ENCODE measurements at places on chromosomes 13 and 19.

DNA sequence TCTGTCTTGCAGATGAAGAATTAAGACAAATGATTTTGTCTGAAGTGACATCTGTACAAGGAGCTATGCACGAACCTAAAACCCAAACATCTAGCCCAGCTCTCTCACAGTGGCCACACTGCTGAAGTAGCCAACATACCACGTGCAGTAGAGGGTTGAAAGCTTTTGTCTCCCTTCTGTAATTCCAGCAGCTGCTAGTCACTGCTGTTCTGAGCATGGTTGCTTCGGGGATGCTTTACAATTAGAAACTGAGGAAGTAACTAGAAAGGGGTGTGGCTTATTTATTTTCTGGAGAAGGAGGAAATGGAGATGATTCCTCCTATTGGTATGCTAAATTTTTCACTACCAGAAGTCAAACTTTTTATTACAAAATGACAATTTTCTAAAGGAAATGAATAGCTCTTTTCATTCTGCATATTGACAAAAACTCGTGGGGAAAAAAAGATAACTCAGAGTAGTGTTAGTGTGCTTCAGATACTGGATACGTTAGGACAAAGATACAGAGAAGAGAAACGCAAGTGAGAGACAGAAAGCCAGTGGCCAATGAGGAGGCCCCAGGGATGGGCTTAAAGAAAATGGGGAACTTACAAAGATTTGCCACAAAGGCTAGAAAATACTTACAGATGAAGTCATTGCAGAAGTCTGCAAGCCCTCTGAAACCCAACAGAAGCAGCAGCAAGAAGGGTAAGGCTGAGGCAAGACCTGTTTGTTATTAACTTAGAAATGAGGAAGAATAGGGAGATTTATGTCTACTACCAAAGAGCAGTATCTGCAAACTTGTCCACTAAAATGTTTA, 192.7 kb upstream of the MIR17HG start:
- DNase-seq, result no peak

DNA sequence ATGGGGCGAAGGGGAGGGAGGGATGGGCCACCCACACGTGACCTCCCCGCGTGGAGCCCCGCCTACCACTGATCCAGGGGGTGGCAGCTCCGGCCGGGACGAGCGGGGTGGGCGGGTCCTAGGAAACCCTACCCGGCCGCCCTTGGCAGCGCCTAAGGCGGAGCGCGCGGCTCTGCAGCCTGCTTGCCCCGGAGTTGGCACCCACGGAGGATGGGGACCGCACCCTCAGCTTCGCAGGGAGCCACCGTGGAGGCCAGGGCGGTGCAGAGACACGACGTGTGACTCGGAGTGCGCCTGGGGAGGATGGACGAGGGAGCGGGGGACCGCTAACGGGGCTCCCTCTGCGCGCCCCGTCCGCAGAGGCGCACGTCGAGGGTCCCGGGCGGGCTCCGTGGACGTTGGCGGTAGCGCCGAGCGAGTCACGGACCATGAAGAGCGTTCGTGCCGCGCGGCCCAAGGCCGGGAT, at the start of gene RGS9BP:
RGS9BP (plus strand) TSS at position 129 of the 466 bp plus-strand sequence. CDS start 416 bp downstream, outside the sequence.
- peak; percentile 82 for DNase-seq

- DNase-seq, result no peak
These were observed 344.5 kb upstream of the TMTC4 start for GRCh38 chr13:101019126-101019525.

DNA sequence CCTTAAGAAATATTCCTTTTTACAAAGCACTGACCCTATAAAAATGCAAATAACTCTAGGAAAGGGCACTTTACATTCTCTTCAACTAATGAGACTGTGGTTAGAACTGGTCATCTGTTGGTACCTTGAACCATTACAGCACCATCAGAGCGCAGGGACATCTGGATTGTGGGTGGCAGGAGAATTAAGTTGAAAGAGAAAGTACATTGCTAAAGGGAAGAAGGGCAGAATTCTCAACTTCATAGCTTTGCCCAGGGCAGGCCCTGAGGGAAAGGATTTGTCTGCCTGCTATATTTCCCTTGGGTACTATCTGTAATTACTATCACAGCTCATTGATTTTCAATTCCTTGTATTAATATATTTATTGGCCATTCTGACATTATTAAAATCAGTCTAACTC, 196.8 kb downstream of the KLF12 start:
- no peak for DNase-seq

DNA sequence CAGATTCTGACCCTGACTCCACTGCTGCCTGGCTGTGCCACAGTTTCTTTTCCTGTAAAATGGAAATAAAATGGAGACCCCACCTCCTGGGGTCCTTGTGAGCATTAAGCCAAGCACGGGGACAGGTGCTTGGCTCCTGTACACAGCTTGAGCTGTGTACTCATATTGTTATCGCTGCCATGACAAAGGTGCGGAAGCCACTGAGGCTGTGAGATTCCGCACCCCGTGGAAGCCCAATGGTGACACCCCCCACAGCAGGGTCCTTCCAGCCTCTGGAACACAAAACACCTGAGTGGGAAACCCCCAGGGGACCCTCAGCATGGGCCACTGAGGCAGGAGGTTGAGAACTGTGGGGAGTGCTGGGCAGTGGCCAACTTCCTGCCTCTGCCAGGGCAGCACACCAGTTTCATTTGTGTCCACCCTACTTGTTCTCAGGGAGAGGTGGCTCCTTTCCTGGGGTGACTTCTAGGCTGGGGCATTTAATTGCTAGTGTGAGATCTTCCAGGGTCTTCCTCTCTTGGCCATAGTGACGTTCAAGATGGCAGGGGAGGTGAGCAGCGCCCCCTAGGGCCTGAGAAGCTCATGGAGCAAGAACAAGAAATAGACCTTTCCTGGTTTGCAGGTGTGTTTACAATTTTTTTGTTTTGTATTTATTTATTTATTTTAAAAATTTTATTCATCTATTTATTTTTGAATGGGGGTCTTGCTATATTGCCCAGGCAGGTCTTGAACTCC, 5.4 kb upstream of the JSRP1 start:
- peak; percentile 74 for DNase-seq

DNA sequence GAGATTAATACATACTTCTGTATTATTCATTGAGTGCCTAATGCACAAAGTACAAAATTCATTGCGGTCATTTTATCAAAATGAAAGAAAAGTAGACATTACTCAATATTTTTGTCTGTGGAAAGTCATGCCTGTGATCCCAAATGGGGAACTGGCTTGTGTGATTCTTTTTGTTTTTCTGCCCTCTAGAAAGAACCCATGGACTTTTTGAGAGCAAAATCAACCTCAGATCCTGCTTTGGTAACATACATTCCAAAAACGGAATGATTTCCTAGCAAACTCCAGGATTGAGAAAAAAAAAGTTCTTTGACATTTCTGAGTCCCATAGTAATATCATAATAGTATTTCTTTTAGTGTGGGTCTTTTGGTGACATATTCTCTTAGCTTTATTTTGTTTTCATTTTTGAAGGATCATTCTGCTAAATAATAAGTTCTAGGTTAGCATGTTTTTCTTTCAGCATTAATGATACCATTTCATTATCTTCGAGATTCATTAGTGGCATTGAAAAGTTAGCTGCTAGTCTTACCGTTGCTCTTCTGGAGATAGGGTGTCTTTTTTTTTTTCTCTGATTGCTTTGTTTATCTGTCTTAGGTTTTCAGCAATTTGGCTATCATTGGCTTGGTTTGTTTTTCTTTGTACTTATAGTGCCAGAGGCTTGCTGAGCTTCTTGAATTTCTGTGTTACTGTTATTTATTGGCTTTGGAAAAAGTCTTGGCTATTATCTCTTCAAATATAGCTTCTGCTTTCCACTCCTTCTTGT, 102.4 kb upstream of the CSNK1A1L start:
- no peak for DNase-seq

DNA sequence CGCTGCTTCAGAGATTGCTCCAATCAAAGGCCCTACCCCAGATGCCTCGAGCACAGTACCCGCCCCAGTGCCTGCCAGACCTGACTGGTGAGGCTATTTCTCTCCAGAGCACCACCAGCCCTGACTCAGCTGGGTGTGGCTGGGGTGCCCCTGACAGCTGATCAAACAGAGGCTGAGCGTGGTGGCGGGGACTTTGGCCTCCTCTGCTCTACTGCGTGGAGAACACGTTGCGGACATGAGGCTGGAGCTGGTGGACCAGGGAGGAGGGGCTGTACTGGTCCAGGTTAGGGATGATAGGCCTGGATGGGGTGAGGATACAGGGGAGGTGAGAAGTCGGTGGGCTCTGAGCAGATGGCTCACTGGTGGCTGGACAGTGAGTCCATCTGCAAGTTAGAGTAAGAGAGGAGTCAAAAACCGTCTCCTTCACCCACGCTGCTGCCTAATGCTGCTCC, 3.5 kb upstream of the DOCK6 start:
- no peak for DNase-seq

GRCh38 chr13:19681517-19681916, 48.1 kb downstream of the MPHOSPH8 start:
- DNase-seq, result no peak

DNA sequence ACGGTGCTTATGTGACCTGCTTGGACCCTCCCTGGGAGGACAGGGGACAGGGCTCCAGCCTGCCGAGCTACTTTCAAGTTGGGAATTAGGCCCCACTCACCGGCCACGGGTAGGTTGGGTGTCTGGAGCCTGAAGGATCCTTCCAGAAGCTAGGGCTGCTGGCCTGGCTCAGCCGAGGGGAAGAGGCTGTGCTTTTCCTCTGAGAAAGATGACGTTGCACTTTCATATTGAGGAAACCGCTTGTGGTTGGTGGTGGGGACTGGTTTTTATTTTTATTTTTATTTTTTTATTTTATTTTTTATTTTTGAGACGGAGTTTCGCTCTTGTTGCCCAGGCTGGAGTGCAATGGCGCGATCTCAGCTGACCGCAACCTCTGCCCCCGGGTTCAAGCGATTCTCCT, at the start of gene TMEM150B:
TMEM150B (minus strand) TSS at position 170 of the 400 bp plus-strand sequence. CDS start 4,305 bp downstream, outside the sequence.
- DNase-seq, result no peak

Measured in stimulated activated CD4-positive, alpha-beta T cell treated with anti-CD3 and anti-CD28 coated beads, Interleukin-15, amount 100 ng/mL, for 24 hours (primary cell).